WTC11 (cell line): ENCODE measurements at places on chromosomes 12 and 14.
A peak's percentile ranks its signal among the peaks of the same experiment; 100 is the strongest.

- peak; percentile 85 for DNase-seq
Measured at GRCh38 chr12:114668151-114668885, 15.7 kb downstream of the TBX3 start.

GRCh38 chr12:71092290-71092689 is 65.5 kb downstream of the TSPAN8 start:
- no peak for DNase-seq

DNA sequence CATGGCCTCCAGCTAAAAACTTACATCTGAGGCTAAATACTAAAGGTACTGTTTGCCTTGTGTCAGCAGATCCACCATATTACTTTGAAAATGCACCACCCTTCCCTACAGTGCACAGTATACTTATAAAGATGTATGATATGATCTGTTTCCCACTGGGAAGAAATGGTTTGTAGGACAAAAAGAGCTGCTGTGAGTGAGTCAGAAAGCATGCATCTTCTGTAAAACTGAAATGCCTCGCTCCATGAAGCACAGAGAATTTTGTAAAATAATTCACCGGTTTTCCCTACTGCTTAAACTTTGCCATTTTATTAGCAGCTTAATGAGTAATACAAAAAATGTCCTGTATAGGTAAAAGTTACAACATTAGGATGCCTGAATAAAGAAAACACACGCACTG is 68.8 kb downstream of the MDGA2 start:
- DNase-seq: no peak

- DNase-seq: no peak
Measured at GRCh38 chr12:69694123-69694522, 5.0 kb downstream of the BEST3 start.

DNA sequence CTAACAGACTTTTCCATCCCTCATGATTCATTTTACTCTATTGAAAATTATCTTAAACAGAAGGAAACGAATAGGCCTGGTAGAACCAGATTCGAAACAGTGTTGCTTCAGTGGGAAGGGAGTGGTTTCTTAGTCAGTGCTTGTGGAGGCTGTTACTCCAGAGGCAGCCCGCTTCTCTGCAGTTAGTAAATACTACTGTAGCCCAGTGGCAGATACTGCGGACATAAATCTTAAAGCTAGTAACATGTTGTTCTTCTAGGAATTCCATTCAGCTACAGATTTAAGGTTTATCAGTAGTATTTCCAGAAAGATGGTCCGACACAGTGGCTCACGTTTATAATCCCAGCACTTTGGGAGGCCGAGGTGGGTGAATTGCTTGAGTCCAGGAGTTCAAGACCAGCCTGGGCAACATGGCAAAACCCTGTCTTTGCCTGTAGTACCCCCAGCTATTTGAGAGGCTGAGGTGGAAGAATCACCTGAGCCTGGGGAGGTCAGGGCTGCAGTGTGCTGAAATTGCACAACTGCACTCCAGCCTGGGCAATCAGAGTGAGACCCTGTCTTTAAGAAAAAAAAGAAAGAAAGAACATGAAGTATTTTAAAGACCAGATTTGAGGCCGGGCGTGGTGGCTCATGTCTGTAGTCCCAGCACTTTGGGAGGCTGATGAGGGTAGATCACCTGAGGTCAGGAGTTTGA is 45.9 kb downstream of the DIP2B start:
- no peak for DNase-seq

GRCh38 chr14:64632056-64632455 is 72.2 kb upstream of the PLEKHG3 start:
- no peak for DNase-seq

DNA sequence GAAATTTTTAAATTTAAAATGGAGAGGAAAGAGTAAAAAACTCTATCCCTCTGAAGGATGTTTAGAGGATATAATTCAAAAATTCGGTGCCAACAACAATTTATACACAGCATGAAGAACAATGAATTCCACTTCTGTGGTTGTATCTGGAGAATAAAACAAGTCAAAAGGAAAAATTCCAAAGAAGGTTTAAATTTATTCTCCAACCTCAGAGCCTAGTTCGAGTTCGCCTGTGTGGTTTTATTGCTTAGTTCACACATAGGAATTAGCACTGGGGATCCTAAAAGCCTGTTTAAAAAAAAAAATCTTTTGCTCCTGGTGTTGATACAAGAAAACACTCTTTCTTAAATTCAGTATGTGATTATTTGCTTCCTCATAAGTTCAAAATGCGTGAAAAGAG is 79.2 kb downstream of the LLPH start:
- DNase-seq: no peak

- DNase-seq: no peak
Measured at GRCh38 chr12:47781479-47782371, 8.7 kb downstream of the SLC48A1 start.

DNA sequence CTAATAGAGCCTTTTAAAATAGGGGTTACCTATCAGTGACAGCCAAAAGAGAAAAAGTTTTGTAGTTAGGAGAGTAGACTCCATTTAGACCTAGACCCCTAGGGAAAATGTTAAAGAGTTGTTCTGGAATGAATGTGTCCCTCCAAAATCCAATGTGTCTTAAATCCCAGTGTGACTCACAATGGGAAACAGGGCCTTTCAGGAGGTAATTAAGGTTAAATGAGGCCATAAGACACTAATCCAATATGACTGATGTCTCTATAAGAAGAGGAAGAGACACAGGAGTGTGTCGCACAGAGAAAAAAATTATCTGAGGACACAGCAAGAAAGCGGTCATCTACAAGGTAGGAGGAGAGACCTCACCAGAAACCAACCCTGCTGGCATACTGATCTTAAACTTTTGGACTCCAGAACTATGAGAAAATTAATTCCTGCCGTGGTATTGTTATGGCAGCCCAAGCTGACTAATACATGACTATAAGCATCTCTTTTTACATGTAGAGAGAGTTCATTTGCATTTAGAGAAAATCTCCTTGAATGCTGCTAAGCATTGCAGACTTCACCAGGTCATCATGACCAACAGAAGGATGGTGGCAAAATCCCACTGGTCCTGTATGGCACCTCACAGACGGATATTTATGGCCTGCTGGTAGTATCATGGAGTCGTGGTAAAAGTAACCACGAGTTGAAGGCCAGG is 259.6 kb upstream of the TMTC1 start:
- DNase-seq: no peak

GRCh38 chr12:55670276-55670675 is 33.6 kb downstream of the OR10P1 start:
- no peak for DNase-seq

DNA sequence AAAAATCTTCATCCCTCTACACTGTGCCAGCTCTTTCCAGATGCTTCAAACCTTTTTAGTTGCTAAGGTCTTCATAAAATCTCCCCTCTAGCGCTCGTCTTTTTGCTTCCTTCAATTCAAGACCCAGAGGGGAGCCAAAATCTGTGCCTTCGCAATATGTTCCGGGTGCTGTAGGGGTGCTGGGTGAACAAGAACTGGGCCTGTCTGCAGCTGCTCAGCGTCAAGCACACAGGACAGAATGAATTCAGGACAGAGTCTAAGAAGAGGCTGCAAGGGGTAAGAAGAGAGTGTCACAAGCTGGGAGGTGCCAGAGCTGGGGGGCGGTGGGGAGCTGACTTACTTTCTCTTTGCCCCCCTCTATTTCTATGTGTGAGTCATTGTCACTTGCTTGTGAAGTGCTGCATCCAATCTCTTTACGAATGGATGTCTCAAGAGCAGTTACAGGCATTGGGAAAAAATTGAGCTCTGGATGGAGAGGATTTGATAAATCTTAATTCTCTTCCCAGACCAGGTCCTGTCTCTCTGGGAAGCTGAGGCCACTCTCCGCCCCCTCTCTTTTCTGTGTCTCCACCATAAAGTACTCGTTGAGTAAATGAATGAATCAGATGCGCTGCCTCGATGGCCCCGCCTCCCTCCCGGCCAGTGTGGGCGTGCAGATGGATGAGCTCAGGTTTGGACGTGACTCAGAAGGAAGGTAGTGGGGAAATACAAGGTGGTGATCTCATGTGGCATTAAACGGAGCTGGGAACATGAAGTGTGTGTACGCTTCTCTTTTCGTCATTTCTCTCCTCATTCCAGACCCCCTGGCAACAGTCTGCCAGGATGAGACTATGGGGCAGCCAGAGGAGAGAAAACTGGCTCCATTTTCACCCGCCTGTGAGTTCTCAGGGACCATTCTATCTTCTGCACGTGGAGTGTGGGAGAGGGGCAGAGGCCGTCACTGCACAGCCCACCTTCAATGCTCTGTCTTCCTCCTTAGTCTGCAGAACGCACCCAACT is 91.3 kb downstream of the TSPAN9 start:
- DNase-seq: no peak

- DNase-seq: no peak
Measured at GRCh38 chr14:28831126-28831525, 64.5 kb downstream of the FOXG1 start.

DNA sequence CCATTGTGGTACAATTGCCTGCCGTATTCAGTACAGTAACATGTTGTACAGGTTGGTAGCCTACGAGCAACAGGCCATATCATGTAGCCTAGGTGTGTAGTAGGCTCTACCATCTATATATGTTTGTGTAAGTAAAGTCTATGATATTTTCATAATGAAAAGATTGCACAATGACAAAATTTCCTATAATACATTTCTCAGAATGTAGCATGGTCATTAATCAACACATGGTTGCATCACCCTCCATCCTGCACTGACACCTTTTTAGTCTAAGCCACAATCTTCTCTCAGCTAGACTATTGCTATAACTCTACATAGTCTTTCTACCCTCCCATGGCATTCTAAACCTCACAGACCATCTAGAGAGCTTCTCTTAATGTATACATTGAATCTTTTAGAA is 158.5 kb upstream of the HMGA2 start:
- no peak for DNase-seq

DNA sequence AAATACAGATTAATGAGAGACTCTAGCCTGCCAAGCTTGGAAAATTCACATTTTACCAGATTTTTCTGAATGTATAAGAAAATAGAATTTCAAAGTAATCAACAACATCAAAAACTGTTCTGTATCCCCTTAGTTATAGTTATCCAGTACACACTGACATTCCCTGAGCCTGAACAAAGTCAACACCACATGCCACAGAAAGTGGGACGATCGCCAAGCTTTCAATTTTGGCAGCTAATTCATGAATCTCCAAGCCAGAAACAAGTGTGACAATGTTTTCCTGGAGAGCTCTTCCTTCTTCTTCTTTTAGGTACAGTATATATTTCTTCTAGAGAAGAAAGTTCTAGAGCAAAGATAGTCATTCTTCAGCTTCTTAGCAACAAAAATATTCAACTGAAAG is 290.2 kb downstream of the PRKD1 start:
- DNase-seq: no peak

- DNase-seq: no peak
Measured at GRCh38 chr14:97697772-97698171, 900.6 kb downstream of the VRK1 start.

DNA sequence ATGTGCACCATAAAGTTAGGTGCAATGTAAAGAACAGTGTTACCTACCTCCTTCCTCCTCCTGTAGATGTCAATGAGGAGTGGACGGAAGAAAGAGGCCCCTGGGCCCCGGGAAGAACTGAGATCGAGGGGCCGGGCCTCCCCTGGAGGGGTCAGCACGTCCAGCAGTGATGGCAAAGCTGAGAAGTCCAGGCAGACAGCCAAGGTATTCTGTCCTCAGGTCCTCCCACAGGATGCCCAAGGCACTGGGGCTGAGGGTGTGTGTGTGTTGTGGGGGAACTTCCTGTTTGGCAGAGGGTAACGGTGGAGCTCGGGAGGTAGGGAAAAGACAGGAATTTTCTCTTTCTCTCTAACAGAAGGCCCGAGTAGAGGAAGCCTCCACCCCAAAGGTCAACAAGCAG is 6.4 kb downstream of the ATN1 start:
- no peak for DNase-seq

- no peak for DNase-seq
Measured at GRCh38 chr12:104010606-104011169, 39.3 kb downstream of the GLT8D2 start.

DNA sequence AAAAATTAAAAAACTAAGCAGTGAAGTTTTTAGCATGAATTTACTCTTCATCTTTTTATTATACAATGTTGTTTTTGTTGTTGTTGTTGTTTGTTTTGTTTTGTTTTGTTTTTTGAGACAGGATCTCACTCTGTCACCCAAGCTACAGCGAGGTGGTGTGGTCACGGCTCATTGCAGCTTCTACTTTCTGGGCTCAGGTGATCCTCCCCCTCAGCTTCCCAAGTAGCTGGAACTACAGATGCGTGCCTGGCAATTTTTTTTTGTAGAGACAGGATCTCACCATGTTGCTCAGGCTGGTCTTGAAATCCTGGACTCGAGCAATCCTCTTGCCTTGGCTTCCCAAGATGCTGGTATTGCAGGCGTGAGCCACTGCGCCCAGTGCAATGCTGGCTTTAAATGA is 11.3 kb downstream of the PPFIBP1 start:
- no peak for DNase-seq

DNA sequence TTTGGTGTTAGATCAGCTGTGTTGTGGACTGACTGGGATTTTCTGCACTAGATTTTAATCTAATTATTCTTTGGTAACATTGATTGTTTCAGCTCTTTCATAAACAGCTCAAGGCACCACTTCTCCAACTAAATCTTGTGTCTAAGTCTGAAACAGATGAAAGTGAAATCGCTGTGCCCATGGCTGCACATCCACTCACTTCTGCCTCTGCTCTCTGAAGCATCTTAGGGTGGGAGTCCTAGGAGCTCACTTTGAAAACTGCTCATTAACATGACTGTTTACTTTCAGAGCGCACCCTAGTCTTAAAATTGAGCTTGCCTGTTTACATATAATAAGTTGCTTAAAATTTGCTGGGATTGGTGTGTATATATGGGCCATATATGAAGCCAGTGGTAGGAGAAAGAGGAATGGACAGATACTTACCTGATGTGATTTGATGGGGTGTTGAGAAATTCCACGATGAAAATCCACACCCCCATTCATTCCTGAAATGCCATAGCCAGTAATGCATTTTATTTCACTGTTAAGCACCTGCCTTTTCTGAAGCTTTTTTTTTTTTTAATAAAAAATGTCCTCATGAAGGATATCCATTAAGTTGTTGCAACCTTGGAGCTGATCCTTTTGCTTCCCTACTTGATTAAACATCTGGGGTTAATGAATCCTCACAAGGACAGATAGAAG is 52.8 kb downstream of the PPFIBP1 start:
- DNase-seq: no peak

DNA sequence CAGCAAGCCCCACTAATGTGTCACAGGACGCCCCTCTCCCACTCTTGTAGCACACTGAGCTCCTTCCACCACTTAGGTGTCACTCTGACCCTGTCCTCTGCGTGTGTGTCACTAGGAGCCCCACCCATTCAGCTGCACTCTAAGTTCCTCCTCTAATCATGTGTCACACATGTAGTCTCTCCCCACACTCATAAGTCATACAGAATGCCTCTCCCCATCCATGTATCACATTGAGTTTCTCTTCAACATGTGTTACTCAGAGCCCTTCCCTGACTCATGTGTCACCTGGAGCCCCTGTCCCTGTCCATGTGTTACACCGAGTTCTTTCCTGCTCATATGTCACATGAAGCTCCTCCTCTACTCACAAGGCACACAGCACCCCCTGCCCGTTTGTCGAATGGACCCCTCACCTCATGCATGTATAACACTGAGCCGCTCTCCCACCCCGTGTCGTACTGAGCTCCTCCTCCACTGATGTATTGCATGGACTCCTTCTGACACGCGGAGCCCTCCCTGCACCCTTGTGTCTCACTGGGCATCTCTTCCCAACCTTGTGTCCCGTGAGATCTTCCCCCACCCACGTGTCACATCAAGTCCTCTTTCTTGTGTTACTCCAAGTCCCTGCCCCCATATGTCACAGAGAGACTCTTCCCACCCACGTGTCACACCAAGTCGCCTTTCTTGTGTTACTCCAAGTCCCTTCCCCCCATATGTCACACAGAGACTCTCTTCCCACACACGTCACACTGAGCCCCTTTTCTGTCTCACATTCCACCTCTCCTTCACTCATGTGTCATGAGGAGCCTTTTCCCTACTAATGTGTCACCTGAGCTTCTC is 31.0 kb downstream of the RTL1 start:
- DNase-seq: no peak
